ENCODE measurements at places on chromosomes 6 and 20.

DNA sequence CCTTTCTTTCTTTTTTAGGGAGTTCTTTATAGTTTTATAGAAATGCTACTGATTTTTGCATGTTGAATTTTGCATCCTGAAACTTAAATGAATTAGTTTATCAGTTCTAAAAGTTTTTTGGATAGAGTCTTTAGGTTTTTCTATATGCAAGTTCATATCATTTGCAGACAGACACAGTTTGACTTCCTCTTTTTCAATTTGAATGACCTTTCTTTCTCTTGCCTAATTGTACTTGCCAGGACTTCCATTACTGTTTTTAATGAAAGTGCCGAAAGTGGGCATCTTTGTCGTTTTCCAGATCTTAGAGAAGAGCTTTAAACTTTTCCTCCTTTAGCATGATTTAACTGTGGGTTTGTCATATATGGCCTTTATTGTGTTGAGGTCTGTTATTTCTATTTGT, 21.1 kb upstream of the EDN1 start:
- DNase-seq: no peak

- DNase-seq: no peak
Measured at GRCh38 chr20:40511478-40511877, 177.6 kb downstream of the MAFB start.

DNA sequence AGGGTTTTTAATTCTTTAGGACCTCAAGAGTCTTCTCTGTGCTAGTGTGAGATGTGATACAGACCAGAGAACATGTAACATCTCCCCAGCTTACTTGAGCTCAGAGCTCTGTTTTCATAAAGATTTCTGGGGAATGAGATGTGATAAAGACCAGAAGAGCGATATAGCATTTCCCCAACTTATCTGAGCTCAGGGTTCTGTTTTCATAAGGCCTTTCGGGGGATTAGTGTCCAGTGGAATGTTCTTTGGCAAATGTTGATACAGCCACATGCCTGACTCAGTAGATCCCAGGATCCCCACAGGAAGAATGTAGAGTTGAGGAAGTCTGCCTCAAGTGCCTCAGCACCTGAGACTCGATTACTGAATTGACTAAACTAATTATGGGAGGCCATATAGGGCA, 18.7 kb upstream of the TOP1 start:
- DNase-seq: peak; percentile 71

DNA sequence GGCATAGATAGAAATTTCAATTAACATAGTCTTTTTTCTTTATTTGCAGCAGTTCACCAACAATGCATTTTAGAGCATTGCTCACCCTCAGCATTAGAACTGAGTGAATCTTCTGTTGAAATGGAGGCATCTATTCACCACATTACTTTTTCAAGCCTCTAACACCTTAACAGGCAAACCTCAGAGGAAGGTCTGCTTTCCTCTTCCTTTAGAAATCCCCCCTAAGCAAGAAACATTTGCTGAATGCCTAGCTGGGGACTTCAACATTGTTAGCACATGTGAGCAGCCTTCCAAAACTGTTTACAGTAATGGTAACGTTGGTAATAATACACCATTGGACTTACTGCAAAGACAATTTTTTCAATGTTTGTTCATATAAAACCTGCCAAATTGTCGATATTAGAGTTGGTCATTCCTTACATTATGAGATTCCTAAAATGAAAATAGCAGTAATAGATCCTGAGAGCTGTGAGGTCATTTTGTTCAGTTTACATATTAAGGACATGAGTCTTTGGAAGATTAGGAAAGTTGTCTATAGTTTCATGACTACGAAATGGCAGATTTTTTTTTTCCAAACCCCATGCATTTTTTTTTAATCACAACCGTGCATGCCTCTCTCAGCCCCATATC, 20.6 kb upstream of the AKIRIN2 start:
- DNase-seq: no peak

DNA sequence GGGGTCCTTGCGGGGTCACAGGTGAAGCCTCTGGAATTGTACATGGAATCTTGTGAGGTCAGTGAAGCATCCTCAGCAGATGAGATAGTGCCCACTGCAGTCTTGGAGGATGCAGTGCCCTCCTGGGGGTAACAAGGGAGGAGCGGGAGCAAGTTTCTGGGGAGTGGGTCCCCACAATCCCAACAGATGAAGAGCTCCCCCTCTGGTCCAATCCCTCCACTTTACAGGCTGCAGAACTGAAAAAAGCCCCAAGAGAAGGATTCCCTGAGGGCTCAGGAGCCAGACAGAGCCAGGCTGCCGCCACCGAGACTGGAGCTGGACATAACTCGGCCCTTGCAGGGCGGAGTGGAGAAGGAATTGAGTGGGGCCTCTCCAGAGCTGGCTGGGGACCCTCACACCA, 52.4 kb downstream of the TTI1 start:
- DNase-seq: no peak

DNA sequence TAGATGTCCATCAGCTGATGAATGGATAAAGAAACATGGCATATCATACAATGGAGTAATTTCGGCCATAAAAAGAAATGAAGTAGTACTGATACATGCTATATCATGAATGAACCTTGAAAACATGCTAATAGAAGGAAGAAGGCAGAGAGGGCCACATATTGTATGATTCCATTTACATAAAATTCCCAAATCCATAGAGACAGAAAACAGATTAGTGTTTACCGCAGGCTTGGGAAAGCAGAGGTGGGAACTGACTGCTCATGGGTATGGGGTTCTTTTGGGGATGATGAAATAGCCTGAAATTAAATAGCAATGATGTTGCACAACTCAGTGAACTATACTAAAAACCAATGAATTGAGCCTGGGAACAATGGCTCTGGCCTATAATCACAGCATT, 58.3 kb downstream of the SERAC1 start:
- no peak for DNase-seq

GRCh38 chr6:70061546-70061945, 195.2 kb downstream of the COL19A1 start:
- DNase-seq: no peak

- no peak for DNase-seq
Measured at GRCh38 chr6:5141046-5141445, 55.9 kb downstream of the PPP1R3G start.

GRCh38 chr6:148144917-148145521, 197.6 kb upstream of the SASH1 start:
- DNase-seq: peak; percentile 72

GRCh38 chr20:54156981-54157835, 16.6 kb downstream of the CYP24A1 start:
- no peak for DNase-seq

DNA sequence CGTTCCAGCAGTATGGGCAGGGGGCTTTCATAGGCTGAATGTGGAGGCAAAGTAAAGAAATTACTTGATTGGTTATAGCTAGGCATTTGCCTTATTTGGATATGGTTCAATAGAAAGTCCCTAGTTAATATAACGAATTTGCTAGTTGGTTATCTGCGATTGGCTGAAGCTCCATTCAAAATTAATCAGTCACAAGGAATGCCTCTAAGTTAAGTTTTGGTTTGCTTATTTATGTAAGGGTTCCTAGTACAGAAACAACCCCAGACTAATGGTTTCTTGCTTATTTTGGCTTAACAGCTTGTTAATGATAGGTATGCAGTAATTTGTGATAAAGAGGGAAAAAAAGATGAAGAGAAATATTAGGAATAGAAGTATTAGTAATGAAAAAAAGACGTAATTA, 87.5 kb downstream of the JAG1 start:
- DNase-seq: no peak

- DNase-seq: no peak
Measured at GRCh38 chr6:134453792-134454510, 136.0 kb upstream of the SGK1 start.

DNA sequence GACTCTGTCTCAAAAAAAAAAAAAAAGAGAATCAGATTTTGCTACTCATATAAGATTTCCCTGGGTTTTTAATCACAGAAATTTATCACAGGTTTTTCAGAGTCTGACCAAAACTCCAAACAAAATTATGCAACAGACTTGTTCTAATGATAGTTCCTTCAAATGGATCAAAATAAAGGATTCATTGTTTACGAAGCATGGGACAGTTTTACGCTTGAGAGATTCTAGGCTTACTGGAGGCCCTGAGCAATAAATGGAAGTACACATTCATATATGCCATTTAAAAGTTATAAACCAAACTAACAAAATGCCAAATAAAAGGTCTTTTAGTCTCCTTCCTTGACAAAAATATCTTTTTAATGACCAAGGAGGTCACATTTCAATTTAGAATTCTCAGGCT, 245.1 kb upstream of the KCNQ5 start:
- DNase-seq: no peak

- DNase-seq: peak; percentile 22
Measured at GRCh38 chr6:166402582-166403277, 20.0 kb upstream of the MPC1 start.

GRCh38 chr6:104282581-104282980, 577.1 kb downstream of the HACE1 start:
- DNase-seq: no peak

DNA sequence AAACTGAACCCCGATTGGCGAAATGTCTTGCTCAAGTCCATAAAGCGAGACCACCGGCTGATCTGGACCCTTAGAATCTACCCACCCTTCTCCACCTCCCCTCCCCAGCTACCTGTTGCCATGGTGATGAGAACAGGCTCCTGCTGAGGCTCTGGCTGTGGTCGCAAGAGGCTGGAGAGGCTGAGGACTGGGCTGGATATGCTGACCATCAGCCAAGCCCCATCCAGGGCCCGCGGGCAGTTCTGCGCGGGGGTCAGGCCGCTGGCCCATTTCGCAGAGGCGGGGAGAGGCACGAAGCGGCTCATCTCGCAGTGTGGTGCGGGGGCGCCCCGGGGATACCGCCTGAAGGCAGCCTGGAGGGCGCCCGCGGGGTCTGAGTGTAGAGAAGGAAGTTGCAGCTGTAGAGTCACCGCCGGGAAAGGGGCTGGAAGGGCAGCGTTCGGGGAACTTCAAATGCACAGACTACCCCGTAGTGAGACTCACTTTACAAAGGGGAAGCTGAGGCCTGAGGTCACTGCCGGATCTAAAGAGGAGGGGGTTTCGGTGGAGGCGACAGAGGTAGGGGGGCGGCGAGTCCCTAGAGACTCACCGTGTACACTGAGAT, 671 bp downstream of the TAPBP start:
- DNase-seq: peak; percentile 42

- DNase-seq: peak; percentile 70
Measured at GRCh38 chr6:77019081-77019480, 444.2 kb downstream of the HTR1B start.

DNA sequence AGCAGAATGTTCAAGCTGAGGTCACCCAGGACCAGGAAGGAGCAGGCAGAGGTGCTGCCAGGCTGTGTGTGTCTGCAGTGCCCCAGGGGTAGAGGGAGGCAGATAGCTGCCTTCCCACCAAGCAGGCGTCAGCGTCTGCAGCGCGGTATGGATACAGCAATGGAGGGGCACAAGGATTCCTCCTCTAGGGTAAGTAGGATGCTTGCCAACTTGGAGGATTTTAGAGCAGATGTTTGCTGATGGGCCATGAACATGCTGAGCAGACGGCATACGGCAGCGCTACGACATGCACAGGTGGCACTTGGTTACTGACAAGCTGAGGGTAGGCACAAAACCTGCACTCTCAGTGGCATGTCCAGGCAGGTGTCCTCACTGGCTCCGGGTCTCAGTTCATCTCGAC, 48.1 kb downstream of the PSMG4 start:
- DNase-seq: no peak

GRCh38 chr20:63507083-63507743, 8.3 kb upstream of the EEF1A2 start:
- DNase-seq: no peak

DNA sequence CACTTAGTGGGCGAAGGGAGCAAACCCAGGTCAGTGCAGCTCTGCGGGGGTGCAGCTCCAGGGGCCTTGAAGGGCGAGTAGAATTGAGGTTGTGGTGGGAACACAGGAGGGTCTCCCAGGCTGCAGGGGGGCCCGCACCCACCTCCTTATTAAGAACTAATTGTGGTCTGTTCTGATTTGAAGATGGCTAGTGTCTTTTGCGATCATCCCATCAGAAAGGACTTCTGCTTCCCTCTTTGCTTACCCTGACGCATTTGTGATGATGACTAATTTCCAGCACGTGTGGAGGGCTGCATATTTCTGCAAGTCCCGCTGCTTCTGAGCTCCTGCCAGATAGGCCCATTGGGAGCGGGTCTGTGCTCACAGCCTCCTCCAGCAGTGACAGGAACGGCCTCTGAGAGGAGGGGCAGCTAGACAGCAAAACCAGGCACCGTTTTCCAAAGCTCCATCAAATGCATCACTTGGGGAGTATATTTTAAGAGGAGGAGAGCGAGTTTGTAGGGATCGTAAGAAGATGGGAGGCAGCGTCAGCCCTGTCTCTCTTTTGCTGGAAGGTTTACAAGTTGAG, 268.9 kb downstream of the CDH4 start:
- peak; percentile 60 for DNase-seq

GRCh38 chr20:7420345-7420744, 519.9 kb downstream of the HAO1 start:
- DNase-seq: no peak

DNA sequence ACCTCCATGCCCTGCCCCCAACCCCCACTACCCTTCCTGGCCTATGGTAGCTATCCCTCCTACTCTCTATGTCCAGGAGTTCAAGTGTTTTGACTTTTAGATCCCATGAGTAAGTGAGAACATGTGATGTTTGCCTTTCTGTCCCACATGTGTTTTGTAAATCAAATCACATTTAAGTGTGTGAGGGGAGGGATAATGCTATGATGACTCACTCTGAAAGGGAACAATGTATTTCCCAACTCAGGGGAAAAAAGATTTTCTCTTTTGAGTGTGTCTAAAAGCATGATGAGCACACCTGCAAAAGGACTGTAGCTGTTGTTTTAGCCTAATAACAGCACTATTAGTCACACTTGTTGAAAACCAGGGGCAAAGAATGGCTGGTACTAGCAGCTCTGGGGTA, 193.7 kb downstream of the GJA10 start:
- DNase-seq: peak; percentile 90

- DNase-seq: no peak
Measured at GRCh38 chr20:56788671-56789610, 159.8 kb downstream of the TFAP2C start.

DNA sequence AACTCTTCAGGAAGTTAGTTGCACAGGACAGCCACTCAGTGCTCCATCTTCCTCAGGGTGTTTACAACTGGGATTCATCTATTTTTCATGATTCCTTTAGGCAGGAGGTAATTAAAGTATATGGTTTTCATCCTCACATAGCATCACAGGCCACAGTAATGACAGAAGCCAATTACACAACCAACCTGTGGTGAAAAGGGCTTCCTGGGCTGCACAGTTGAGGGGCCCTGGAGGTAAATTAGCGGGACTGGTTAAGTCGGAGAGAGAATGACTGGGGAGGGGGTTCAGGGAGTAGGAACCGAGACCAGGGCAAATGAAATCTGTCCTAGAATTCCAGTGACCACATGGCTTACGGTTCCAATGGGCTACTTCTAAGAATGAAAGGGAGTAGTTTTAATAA, 37.0 kb downstream of the BAK1 start:
- DNase-seq: no peak
